Activated CD8-positive, alpha-beta memory T cell treated with anti-CD3 and anti-CD28 coated beads for 1 hour (primary cell): ENCODE measurements at places on chromosomes 2 and 18.

DNA sequence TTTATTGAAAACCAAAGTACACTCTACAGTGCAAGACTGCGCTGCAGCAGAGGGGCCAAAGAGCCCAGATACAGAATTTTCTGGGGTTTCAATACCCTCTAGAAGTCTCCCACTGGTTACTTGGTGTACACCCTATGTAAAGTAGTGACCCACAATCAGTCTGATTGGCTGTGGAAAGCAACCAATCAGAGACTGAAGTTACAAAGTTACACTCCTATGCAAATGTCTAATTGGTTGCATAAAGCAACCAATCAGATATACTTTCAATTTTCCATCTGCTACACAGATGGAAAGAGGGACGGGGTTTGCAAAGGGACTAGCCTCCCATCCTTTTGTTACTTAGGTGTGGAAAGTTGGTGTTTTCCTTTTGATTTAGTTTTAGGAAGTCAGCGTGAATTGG lies 198.9 kb upstream of the SH3BP4 start:
- no peak for DNase-seq

DNA sequence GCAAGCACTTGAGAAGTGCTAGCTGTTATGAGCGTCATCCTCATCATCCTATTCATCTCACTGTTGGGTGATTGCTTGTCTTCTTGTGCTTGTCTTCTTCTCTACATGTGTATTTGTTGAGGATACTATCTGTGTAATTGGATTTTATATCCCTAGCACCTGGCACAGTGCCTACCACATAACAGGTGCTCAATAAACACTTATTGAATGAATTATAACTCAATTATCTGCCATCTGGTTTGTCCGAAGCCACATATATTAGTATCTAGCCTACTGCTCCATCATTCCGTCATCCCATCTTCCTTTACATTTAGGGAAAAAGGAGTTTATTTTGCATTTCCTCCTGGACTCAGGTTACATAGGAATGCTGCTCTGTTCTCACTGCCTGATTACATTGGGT lies 330.4 kb upstream of the ETAA1 start:
- DNase-seq = no peak

GRCh38 chr2:111226876-111227700 lies 106.4 kb downstream of the BCL2L11 start:
- no peak for DNase-seq

DNA sequence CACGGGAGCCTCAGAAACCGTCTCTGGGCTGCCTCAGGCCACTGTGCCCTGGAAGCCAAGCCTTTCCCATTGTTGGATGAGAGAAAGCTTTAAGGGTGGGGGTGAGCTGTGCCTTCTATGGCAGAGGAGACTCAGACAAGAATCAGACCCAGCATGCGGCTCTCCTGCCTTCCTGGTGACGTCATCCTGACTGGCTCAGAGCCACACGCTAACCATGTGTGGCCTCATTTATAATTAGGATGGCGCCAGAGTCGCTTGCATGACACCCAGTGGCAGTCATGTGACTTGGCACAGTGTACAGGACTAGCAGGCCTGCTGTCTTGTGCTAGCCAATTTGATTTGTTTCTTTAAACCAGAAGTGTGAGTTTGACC lies 99.1 kb downstream of the SH3BP4 start:
- DNase-seq = no peak
